Right ventricle myocardium superior (tissue), 1 donor: ENCODE measurements at places on chromosomes 1 and 21. TPM values are rescaled to one million over a fixed set of nuclear protein-coding genes. Genes with fewer than 3 reads are reported as not detected.

DNA sequence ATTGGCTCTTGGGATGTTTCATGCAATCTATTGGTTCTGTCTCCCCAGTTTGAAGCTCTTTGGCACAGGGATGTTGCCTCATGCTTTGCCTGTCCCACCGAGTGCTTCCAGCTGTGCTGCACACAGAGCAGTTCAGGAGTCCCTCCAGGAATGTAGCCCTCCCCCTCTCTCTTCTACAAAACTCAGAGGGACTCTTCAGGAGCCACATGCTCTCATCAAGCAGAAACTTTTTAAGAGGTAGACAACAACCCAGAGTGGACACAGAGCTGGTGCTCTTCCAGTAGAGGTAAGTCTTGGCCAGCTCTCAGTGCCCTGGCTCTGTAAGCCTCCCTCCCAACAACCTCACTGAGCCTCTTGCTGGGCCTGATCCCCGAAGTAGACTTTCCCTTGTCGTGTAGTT, 11.6 kb upstream of the ZNF697 start:
- peak; percentile 65 for DNase-seq

DNA sequence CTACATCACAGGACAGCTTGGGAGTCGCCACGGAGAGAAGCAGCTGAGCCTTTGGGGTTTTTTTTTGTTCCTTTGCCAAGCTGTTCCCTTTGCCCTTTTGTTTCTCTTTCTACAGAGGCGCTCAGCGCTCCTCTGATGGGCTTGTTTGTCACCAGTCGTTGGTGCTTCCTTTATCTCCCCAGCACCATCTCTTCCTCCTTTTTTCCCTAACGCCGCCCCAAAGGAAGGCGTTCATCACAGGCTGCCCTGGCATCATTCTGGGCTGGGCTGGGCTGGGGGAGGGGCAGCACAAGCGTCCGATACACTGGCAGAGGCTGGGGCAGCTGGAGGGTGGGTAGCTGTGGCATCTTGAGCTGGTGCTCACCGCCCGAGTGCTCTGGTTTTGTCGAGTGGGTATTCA, 10.5 kb downstream of the IGSF21 start:
- peak; percentile 68 for DNase-seq

DNA sequence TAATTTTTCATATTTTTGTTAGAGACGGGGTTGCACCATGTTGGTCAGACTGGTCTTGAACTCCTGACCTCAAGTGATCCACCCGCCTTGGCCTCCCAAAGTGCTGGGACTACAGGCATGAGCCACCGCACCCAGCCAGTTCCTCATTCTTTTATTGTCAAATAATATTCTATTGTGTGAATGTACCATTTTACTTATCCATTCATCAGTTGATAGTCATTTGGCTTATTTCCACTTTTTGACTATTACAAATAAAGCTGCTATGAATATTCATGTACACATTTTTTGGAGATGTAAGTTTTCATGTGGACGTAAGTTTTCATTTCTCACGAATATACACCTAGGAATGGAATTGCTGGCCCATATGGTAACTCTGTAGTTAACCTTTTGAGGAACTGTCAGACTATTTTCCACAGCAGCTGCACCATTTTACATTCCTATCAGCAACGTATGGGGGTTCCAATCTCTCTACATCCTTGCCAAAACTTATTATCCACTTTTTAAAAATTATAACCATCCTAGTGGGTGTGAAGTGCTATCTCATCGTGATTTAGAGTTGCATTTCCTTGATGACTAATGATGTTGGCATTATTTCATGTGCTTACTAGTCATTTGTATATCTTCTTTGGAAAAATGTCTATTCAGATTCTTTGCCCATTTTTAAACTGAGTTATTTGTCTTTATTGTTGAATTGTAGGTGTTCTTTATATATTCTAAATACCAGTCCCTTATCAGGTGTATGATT, 12.7 kb downstream of the PACC1 start:
- no peak for DNase-seq

Gene CD2
- 0.51 TPM for total RNA-seq

Gene TMEM82
- total RNA-seq: not detected

DNA sequence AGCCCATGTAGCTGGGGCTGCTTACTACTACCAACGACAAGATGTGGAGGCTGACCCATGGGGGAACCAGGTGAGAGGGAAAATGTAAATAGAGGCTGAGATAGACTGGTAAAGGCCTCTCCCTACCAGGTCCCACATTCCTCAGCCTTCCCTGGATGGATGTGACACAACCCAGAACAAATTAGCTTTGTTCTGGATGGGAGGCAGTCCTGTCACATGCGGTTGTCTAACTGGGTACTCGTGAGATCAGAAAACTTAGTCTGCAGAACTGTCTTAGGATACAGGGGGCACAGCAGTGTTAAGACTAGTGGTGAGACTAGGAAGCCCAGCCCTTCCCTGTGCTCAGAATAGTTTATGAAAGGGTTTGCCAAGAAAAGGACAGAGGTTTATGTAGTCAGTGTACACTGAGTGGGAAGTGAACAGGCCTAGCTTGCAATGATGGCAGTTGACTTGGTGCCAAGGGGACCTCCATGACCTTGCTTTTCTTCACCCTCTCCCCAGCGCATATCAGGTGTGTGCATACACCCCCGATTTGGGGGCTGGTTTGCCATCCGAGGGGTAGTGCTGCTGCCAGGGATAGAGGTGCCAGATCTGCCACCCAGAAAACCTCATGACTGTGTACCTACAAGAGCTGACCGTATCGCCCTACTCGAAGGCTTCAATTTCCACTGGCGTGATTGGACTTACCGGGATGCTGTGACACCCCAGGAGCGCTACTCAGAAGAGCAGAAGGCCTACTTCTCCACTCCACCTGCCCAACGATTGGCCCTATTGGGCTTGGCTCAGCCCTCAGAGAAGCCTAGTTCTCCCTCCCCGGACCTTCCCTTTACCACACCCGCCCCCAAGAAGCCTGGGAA, 8.4 kb downstream of the MMACHC start:
- no peak for DNase-seq

Gene TFF3
- total RNA-seq: 1.00 TPM

DNA sequence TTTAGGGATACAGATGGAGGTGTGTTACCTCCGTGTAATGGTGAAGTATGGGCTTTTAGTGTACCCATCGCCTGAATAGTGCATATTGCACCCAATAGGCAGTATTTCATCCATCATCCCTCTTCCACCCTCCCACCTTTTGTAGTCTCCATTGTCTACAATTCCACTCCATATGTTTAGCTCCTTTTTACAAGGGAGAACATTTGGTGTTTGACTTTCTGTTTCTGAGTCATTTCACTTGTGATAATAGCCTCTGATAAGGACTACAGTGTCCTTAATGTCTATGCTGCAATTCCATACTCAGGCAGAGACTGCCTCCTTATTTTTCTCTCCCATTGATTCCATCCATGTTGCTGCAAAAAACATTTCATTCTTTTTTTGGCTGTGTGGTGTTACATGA, 48.7 kb downstream of the OVGP1 start:
- DNase-seq: no peak

Gene FMO5
- 8.5 TPM for total RNA-seq

DNA sequence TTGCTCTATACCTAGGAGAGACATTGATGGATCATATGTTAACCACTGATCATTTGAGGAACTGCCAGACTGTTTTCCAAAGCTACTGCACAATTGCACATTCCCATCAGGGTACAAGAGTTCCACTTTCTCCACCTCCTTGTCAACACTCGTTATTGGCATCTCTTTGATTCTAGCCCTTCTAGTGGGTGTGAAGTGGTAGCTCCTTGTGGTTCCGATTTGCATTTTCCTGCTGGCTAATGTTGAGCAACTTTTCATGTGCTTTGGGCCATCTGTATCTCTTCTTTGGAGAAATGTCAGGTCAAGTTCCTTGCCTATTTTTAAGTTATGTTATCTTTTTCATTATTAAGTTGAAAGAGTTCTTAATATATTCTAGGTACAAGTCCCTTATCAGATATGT, 90.1 kb downstream of the DMRTB1 start:
- DNase-seq: no peak

DNA sequence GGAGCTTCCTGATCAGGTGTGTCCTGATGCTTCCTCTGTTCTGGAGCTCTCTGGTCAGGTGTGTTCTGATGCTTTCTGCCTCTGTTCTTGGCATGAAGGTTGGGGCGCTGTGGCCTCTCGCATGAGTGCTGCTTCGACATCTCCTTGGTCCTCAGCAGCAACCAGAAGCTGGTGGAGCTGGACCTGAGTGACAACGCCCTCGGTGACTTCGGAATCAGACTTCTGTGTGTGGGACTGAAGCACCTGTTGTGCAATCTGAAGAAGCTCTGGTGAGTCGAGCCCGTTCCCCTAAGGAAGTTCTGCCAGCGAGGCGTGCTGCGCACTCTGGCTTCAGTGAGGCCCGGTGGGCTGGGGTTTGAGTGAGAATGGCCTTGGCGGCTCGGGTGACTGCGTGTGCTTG, 18.0 kb downstream of the NLRP3 start:
- DNase-seq: peak; percentile 44

Gene CELA2A
- not detected for total RNA-seq

Gene SELE
- 0.65 TPM for total RNA-seq

Gene CFH
- total RNA-seq: 33.6 TPM

DNA sequence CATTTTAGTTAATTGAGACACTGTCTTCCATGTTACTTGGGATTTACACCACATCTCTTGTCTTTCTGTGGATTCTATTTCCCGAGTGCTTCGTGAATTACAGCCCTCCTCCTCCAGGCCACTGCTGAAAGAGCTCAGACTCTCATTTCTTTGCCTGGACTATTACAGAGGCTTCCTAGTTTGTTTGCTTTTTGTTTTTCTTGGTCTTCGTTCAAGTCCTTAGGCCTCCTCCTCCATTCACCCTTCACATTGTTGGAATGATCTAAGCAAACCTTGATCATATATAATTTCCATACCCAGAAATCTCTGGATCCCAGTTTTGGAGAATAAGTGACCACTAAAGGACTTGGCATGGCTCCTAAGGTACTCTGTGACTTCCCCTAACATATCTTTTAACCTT, 94.1 kb downstream of the CNIH3 start:
- no peak for DNase-seq

- DNase-seq: no peak
Measured at GRCh38 chr1:64598100-64598571, 128.2 kb downstream of the CACHD1 start.
